ENCODE measurements at places on chromosomes 2 and 18. TPM values are rescaled to one million over a fixed set of nuclear protein-coding genes. Genes with fewer than 3 reads are reported as not detected.

The ATAD2B gene
- 64.5 TPM for total RNA-seq

The POTEE gene
- total RNA-seq = 0.29 TPM

The PLA2R1 gene
- not detected for total RNA-seq

The RAB6C gene
- not detected for total RNA-seq

DNA sequence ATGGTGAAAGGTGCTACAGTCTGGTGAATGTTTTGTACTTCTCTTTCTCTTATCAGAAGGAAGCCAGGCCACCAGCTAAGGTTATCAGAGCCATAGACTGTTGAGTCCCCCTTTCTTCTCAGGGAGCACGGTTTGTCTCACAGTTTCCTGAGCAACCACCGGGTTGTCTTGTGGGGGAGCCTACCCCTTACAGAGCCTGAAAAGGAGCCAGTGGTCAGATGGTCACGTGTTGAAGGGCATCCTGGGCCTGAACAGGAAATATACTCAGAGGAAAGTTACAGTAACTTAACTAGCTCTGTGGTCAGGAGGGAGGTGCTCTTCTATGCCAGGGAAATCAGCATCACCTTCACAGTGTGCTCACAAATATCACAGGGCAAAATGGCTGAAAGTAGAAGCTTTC is 11.6 kb downstream of the CD28 start:
- no peaks in the 10 kb centered on the region for H3K4me1 ChIP-seq
- H3K27ac ChIP-seq = no peak overlapping the region
- DNase-seq = no peak
- peaks cover 53% of the 10 kb centered on the region for H3K27me3 ChIP-seq
- no peaks in the 10 kb centered on the region for H3K36me3 ChIP-seq

- H3K36me3 ChIP-seq = no peaks in the 10 kb centered on the region
- no peaks in the 10 kb centered on the region for H3K4me1 ChIP-seq
- DNase-seq = no peak
- no peaks in the 10 kb centered on the region for H3K27me3 ChIP-seq
These were observed 10.9 kb downstream of the NBEAL1 start for GRCh38 chr2:203025592-203025991.

Measured in activated B cell treated with CpG ODN at 0.5 μM for 24 hours (primary cell).